NCI-H524 (cell line): ENCODE measurements at places on chromosomes 12 and 14.

- DNase-seq: no peak
Observed at GRCh38 chr12:117361347-117361751, at the start of gene NOS1. Gene NOS1, minus strand, starts transcription at chr12:117361626. Its CDS starts 30,557 bp downstream, at chr12:117331069.

DNA sequence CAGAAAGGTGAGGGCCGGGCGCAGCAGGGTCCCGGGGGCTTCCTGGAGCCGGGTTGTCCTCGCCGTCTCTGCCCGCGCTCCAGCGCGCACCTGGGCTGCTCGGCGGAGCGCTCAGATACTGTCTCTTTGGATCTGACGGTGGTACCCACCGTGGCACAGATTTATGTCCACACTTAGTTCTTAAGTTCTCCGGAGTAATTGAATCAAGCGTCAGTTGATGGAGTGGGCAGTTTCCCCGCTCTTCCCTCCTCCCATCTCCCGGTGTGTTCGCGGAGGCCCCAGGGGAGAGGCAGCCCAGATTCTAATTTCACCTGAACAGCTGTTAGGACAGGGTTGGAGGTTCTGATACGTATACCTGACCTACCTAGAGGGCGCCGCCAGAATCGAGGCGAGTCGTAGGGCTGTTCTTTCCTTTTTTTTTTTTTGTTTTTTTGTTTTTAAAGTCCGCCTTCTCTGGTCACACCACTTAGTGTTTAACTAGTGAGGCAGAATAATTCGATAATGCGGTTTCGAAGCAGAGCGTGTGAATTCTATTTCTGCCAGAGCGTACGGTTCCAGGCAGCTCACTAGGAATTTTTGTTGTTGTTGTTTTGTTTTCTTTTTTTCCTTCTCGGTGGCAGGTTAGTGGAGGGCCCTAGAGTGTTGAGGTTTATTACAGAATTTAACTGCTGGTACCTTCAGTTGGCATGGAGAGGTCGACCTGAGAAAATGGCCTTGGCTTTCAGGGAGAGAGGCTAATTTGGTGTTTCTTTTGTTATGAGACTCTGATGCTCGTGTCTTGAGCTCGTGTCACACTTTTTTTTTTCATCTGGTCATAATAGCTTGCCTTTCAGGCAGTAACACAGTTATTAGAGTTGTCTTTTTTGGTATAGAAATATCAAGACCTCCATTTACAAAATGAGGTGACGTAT lies 22.3 kb upstream of the GNS start:
- DNase-seq: no peak

DNA sequence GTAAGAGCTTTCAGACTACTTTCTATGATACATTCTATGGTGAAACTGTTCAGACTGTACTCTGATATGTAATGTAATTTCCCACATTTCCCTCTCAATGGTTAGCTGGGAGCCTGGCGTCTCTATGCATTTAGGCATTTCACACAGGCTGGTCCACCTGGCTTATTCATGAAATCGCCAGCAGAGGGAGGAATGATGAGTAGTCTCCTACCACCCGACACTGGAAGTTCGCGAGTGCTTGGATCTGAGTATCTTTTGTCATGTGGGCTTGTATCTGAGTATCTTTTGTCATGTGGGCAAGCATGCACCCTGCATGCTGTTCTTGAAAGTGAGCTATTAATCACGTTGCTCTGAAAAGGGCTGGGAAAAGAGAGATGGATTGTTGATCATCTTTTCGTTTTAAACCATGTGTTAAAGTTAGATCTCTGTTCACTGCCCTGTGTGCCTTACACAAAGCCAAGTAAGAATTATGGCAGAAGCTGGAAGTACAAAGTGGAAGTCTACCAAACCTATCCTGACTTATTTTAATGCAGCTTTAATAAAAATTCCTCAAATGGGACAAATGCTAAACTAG lies 235.0 kb downstream of the ATP23 start:
- DNase-seq: no peak

- no peak for DNase-seq
Observed at GRCh38 chr12:110498984-110499706, 2.8 kb downstream of the VPS29 start.

GRCh38 chr14:80304125-80304766 lies 92.9 kb upstream of the DIO2 start:
- DNase-seq: no peak

DNA sequence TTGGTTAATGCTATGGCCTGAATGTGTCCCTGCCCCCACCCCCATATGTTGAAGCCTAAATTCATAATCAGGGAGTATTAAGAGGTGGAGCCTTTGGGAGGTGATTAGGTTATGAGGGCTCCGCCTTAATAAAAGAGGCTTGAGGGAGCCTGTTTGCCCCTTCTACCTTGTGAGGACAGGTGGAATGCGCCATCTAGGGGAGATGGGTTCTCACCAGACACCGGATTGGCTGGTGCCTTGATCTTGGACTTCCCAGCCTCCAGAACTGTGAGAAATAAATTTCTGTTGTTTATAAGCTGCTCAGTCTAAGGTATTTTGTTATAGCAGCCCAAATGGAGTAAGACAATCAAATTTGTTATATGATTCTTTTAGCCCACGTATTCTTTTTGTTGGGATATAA lies 148.3 kb downstream of the PTCSC3 start:
- peak; percentile 82 for DNase-seq

GRCh38 chr12:93514853-93515252 lies 47.5 kb downstream of the MRPL42 start:
- DNase-seq: no peak

GRCh38 chr12:107568718-107569117 lies 116.9 kb upstream of the PWP1 start:
- DNase-seq: no peak

DNA sequence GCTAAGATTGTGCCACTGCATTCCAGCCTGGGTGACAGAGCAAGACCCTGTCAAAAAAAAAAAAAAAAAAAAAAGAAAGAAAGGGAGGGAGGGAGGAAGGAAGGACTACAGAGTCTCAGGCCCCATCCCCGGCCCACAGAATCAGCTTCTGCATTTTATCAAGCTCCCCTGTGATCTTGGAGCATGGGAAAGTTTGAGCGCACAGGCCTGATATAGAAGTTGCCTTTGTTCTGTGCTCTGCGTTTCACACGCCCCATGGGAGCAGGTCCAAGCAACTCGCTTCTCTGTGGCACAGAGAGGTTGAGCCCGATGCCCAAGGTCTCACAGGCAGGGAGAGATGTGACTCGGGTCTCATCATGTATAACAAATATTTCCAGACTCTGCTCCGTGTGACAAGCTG lies 101.8 kb downstream of the PHETA1 start:
- no peak for DNase-seq

GRCh38 chr12:111024205-111024801 lies 103.9 kb upstream of the MYL2 start:
- DNase-seq: peak; percentile 64

GRCh38 chr14:65791191-65791981 lies 378.9 kb downstream of the FUT8 start:
- DNase-seq: peak; percentile 20

- no peak for DNase-seq
Observed at GRCh38 chr12:12008232-12008850, 62.4 kb upstream of the BCL2L14 start.

GRCh38 chr12:66275040-66275439 lies 27.3 kb upstream of the HELB start:
- DNase-seq: no peak

- peak; percentile 71 for DNase-seq
Observed at GRCh38 chr12:92272061-92272964, 126.7 kb upstream of the BTG1 start.

GRCh38 chr14:49942090-49942489 lies 49.2 kb downstream of the ARF6 start:
- no peak for DNase-seq

GRCh38 chr12:33486058-33486457 lies 46.4 kb upstream of the SYT10 start:
- DNase-seq: no peak

DNA sequence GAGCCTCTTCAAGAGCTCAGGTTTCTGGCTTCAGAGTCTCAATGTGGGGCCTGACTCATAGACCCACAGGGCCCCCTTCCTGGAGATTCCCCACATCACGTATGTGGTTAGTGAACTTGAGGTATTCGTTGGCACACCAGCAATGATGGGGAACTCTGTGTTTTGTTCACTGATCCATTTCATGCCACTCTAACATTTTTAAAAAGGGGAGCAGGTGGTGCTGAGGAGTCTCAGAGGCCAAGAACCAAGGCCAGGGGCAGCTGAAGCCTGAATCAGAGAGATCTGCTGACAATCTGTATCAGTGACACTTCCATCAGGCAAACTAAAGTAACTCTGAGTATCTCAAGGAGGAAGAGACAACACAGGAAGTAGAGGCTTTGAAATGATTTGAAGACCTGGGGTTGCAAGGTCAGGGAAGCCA lies 323.4 kb downstream of the VRK1 start:
- no peak for DNase-seq

DNA sequence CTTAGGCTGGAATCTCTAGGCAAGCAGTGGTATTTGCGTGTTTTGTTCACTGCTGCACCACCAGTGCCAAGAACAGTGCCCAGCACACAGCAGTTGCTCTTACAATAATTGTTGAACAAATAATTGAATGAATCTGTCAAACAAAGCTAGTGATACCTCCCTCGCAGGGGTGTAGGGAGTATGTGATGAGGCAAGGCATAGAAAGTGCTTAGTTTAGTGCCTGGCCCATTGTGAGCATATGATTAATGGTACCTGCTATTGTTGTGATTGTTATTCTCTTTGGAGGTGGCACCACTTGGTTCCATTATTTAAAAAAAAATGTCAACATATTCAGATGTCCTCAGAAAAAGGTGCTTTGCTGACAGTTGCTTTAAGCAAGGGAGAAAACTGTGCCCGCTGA lies 210.1 kb upstream of the TBX3 start:
- DNase-seq: no peak

DNA sequence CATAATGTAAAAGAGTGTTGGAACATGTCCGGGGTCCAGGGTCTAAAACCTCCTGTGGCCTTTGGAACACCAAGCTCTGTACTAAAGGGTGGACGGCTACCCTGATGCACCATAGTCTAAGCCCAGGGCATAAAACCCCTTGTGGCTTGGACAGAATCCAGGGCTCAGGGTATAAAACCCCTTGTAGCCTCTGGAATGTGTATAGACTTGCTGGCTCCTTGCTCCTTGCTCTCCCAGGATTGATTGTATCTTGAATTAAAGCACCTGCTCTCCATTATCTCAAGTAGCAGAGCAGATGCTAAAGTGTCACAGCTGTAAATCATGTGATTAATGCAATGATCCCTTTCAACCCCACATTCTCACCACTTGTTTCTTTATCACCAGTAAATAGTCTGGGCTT lies 556.5 kb downstream of the LRFN5 start:
- peak; percentile 97 for DNase-seq

DNA sequence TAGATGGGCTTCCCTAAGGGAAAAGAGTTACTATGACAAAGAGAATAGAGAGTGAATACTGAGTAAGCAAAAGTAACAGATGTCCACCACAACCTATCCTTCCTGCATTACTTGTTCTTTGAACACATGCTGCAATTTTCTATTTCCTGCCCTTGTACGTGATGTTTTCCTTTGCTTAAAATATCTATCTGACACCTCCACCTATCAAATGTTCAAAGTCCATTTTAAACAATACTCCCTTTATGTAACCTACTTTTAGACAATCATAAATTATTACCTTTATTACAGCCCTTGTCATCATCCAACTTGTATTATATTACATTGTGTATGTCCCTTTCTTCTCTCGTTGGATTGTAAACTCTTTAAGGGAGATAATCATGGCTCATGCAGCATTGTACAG lies 147.2 kb upstream of the DYRK2 start:
- no peak for DNase-seq

- no peak for DNase-seq
Observed at GRCh38 chr12:104649921-104650320, 193.2 kb downstream of the CHST11 start.

GRCh38 chr12:31089072-31089471 lies 15.4 kb downstream of the DDX11 start:
- no peak for DNase-seq

- no peak for DNase-seq
Observed at GRCh38 chr12:49901986-49902385, 1.7 kb downstream of the FAIM2 start.

DNA sequence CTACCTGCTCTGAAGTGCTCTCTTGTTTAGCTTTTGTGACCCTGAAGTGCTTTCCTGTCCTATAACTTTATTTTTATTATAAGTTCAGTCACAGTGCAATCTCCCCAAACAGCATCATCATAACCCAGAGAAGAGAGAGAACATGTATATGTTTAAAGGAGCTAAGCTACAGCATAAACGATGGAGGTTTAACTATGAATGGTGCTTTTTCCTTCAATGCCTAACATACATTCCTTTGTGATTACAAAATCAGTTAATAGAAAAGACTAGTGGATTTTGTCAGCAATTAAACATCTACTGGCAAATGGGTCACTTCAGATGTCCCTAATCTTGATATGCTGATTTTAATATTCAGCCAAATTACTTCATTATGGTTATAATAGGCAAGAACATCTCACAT lies 46.4 kb downstream of the ZFYVE21 start:
- no peak for DNase-seq

DNA sequence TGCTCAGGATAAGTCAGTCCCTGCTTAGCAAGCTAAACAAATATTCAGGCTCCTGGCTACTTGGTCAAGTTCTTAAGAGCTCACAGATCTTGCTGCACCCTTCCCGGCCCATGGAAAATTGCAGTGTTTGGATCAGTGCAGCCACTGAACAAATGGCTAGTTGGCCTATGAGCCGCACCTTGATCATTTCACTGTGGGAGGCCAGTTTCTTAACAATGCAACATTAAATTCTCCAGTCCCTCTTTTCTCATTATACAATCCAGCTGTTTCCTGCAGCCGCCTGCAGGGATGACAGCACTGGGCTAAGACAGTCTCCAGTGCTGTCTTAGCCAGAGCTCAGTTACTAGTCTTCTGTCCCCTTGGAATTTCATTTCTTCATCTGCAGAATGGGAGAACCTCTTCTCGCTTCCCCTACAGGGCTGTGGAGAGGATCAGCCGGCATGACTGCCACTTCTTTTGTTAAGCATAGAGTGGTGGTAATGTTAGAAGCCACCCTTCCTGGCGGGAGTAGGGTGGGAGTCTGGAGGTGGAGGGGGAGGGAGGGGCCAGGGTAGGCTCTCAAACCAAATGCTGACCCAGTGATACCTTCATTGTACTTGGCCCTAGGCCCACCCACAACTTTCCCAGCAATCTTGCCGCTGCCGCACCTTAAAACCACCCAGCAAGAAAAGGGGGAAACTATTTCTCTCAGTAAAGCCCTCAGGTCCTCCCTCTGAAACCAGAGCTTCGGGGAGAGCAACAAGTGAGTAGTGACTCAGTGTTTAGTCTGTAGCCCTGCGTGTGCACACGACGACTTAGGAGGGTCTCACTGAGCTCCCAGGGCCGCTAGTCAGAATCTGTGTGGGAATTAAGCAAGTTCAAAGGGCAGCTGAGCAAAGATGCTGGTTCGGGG lies 145.7 kb downstream of the NUAK1 start:
- DNase-seq: no peak

DNA sequence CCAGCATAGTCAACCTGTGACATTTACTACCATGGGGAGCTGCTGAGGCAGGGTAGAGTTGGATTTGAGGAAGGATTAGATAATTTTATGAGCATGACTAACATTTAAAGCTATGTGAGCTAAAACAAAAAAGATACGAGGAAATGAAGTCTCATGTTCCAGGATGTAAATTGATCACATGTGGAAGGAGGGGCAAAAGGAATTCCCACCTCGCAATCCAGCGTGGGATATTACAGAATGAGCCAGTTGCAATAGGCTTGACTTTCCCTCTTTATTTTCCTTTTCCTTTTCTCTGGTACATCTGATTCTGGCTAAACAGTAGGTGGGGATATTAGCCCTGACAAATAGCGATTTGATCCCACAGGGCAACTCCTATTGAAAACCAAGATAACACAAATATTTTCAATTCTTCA lies 214.9 kb upstream of the HMGA2 start:
- no peak for DNase-seq
